NCI-H774 (cell line): ENCODE measurements at places on chromosomes 3 and 15.

GRCh38 chr3:97736928-97737327, 27.6 kb upstream of the ARL6 start:
- DNase-seq = no peak

DNA sequence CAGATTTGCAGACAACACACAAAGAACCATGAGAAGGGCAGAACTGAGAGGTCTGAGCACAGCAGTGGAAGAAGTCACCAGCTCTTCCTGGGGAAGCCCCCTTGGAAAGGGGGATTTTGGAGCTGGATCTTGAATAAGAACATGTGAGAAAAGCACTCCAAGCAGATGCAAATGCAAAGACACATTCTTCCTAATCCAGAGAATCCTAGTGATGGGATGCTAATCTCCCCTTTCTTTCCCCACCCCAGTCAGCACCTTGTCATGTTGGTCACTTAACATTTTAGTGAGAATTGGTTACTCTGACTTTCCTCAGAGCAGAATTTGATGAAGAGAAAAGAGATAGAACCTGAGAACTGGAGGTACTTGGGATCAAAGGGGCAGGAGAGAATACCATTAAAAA, 148.5 kb downstream of the SSR3 start:
- DNase-seq = no peak

DNA sequence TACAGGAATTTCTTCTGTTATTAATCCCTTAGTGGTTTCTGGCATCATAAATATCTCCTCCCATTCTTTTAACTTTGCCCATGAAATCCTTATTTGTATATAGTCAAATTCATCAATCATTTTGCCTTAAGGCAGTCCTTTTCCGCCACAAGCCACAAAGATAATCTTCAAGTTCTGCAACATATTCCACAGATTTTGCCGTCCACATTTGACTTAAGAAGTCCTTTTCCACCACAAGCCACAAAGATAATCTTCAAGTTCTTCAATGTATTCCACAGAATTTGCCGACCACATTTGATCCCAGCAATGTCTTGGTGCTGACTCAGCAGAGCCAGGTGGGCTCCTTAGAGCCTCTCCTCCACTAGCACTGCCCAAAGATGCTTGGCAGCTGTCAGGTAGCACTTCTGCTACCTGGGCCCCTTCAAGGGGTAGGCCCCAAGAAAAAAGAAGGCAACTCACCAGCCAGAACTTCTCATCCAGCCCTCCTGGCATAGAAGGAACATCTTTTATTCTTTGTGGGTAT, 35.0 kb downstream of the SEC22C start:
- no peak for DNase-seq

DNA sequence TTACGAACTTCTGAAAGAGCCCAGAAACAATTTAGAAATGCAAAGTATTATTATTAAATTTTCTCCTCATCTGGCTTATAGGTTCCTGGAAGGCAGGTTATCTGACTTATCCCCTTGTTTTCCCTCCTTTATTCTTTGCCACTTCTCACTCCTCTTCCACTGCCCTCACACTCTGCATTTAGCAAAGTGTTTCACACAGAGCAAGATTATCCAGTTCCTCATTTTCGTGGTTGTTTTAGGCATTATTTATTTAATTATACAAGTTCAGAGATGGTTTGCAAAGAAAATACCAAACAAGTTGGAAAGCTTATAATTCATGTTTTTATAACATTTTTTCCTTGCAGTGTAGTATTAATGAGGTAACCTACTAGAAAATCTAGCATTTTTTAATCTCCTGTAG, 544.9 kb downstream of the NSUN3 start:
- DNase-seq = no peak

GRCh38 chr3:82891028-82891427, 1129.6 kb upstream of the GBE1 start:
- no peak for DNase-seq
